ENCODE measurements at places on chromosomes 12 and 14.

GRCh38 chr12:2190896-2191533 lies 138.2 kb downstream of the CACNA1C start:
- no peak for DNase-seq

GRCh38 chr14:50366115-50366514 lies 30.6 kb downstream of the CDKL1 start:
- no peak for DNase-seq

GRCh38 chr14:24848102-24848790 lies 201.7 kb downstream of the STXBP6 start:
- no peak for DNase-seq

DNA sequence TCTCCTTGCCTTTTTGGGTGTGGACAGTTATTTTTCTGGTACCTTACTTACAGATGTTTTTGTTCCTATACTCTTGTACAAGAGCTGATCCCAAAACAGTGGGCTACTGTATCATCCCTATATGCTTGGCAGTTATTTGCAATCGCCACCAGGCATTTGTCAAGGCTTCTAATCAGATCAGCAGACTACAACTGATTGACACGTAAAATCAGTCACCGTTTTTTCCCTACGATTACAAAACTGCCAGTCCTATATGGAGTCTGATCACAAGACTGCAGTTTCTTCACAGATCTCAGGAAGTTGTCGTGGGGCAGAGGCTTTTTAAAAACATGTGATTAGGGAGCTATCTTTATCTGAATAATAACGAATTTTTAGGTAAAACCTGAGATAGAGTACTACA lies 1.3 kb downstream of the LYSET start:
- DNase-seq: no peak

- DNase-seq: no peak
Observed at GRCh38 chr12:78863482-78864402, 832 bp upstream of the SYT1 start.

- DNase-seq: no peak
Observed at GRCh38 chr12:6534695-6534944, 303 bp downstream of the GAPDH start.

DNA sequence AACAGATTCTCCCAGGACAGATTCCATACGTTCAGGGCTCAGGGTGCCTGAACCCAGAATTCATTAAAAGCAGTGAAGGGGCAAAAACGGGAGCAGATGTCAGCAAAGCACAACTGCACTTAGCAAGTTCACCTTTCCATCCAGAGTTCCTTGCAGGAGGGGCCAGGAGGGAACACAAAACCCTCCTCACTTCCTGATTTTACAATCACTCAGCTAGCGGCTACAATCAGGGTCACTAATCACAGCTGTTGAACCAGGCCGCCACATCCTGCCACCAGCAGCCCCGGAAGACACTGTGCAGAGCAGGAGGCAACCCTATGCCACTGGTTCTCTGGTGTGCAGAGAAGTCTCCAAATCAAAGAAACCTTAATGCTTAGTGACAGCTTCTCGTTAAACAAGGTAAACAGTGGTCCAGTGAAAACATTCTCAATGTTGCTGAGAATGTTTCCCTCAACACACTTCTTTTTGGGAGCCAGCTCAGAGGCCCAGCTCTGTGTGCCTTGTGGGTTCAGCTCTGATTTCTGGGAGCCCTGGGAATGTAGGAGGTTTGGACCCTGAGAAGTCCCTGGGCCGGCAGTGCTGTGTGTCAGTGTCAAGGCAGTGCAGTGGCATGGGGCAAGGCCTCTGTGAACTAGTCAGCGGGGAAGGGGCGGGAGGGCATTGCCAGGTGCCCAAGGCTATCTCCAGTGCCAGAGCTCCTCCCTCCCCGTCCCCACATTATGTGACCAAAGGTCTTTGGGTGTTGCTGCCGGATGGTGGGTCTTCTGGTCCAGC lies 54.5 kb downstream of the VCPKMT start:
- no peak for DNase-seq

GRCh38 chr14:51732494-51733112 lies 80.9 kb downstream of the FRMD6 start:
- DNase-seq: no peak

DNA sequence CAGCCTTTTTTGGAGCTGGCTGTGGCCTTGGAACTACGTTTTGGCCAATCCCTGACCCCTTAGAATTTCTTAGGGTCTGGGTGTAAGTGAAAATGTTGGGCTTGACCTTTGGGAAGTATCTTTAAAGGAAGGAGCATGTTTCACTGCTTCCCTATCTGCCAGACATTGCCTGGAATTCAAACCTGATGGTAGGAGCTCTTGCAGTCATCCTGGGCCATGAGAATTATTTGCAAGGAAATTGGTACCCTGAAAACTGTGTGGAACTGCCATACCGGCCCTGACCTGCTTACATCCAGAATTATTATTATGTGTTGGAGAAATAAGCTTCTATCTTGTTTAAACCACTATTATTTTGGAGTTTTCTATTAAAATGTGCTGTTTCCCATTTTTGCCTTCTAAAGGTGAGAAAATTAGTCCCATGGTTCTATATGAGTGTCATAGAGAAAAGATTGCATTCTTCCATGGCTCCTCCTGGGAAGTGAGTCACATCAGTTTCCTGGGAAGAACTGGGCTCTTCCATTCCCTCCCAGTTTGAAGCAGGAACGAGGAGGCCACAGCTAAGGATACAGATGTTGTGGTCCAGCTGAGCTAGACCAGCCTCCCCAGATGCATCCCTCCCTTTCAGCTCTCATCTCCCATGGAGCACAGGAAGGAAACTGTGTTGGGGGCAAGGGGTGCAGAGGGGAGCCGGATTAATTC lies 9.5 kb upstream of the PGF start:
- no peak for DNase-seq

DNA sequence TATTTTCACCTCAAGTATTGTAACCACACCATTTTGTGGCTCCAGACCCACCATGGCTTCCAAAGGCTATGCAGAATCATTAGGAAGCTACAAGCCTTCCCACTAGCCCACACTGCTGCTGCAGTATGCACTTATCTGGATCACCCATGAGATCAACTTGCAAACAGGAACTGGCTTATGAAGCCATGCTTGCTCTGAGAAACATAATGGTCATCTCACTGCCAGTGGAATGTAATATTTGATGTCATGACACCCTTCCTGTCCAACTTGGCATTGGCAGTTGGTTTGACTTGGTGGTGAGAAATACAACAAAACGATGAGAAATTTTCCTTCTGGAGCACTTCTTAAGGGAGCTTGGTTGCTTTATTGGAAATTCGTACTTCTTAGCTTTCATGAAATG lies 69.3 kb upstream of the FRMD6 start:
- no peak for DNase-seq

- peak; percentile 73 for DNase-seq
Observed at GRCh38 chr12:124466216-124467128, 100.9 kb downstream of the NCOR2 start.

DNA sequence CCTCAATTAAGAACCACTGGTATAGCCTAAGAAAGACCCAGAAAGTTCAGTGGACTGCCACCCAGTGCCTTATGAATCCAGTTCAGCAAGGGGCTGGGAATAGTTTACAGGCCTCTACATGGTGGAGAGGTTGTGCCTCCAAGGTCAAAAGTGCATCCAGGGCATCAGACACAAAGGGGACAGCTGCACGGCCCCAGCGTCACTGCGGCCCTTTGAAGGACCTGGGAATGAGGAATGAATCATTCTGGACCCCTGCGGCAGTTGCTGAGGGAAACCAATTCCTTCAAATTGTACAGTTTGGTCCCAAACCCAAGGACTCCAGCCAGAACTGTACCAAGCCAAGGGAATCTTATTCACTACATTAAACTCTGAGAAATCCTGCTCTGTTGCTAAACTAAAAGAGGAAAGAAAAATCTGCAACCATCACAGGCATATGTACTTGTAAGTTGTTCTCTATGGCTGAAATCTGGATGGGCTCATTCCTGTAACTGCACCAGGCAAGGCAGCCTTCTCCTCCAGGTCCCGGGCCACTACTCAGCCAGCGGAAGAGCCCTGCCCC lies 10.9 kb upstream of the NGB start:
- no peak for DNase-seq

GRCh38 chr14:61297581-61297980 lies 16.4 kb upstream of the TMEM30B start:
- DNase-seq: no peak

DNA sequence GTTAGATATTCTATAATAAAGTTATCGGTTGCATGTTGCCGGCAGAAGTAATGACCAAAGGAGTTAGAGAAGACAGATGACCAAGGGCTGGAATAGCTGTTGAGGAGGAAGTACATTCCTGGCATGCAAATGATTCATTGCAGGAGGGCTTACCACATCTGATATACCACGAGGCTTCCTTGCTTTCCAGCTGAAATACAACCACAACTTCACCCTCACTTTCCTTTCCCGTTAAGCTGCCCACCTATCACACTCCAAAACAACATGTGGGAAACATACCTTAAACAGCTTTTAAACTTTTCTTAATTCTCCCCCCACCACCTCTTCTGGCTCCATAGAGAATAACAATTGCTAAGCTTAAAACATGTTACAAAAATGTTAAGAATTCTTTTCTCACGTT lies 594.1 kb downstream of the NRXN3 start:
- no peak for DNase-seq

DNA sequence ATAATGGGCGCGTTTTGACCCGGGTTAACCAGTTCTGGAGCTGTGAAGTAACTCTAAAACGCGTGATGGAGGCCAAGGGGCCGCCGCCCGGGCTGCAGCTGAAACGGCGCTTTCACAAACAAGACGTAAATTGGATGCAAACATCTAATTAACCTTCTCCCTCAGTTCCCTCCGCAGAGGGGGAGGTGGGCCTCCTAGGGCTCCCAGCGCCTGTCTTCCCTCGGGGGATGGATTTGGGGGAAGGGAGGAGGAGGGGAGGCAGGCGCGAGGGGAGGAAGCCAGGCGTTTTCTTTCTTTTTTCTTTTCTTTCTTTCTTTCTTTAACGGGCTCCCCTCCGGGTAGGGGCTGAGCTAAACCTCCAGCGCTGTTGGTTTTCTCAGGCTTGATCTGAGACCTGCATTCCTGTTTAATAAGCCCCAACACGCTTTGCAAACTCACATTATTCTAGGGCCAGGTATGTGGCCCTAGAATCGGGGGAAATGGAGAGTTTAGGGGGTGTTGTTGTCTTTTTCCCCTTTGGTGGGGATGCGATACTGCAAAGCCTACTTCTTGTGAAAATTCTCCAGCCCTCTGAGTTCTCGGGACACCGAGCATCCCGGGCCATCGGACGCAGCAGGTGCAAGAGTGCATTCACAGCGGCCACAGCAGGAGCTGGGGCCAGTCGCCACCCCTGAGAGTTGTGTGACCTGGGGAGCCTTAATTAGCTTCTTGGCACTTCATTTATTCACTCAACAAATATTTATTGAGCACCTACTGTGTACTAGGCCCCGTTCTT lies 43.6 kb upstream of the LHX5 start:
- DNase-seq: no peak
